ENCODE measurements at places on chromosomes 3 and 15.
A peak's percentile ranks its signal among the peaks of the same experiment; 100 is the strongest.

GRCh38 chr3:179729086-179729485 is 76.2 kb downstream of the USP13 start:
- DNase-seq: no peak

GRCh38 chr15:39672184-39672583 is 91.3 kb downstream of the THBS1 start:
- no peak for DNase-seq

- DNase-seq: no peak
Observed at GRCh38 chr3:149375501-149376196, 1.8 kb downstream of the TM4SF1 start.

GRCh38 chr3:102290241-102290640 is 144.6 kb upstream of the ZPLD1 start:
- DNase-seq: no peak

- no peak for DNase-seq
Observed at GRCh38 chr3:195532834-195533233, 10.3 kb downstream of the PPP1R2 start.

DNA sequence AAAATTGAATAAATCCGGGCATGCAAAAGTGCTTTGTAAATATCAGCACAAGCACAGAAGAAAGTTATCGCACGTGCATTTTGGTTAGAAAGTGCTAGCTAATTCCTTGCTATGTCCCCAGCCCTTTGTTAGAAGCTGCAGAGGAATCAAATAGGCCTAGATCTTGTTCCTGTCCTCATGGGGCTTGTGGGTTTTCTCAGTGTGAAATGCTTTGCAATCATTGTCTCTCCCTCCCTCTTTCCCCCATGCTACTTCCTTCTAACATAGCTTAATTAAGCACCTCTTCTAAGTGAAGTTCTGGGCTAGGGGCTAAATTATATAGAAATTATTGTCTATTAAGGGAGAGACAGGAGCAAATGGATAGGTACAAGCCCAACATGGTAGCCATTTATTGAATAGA is 271.7 kb downstream of the RPLP1 start:
- no peak for DNase-seq

DNA sequence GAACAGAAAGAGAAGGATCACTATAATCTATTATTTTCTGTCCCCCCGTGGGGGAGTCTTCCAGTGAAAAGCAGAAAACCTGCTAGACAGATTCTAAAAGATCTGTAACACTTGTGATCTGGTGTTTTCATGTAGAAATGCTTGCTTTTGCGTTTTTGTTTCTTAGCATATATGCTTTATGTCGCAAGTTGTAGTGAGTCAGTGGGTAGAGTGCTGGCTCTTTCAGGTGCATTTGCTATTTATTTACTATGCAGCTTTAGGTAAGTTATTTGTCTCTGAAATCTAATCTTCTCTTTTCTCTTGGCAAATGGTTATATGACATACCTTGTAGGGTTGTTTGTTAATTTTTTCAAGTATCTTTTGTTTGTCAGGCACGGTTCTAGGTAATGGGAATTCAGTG is 9.4 kb downstream of the AKAP13 start:
- DNase-seq: no peak

DNA sequence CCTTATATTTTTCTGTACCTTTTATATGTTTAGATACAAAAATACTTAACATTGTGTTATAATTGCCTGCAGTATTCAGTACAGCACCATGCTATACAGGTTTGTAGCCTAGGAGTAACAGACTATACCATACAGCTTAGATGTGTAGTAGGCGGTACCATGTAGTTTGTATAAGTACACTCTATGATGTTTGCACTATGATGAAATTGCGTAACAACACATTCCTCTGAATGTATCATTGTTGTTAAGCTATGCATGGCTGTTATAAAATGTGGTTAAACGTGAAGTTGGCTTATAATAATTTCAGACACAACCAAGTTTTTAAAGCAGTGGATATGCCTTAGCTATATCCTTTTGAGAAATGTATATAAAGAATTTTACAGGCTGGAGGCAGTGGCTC is 328.3 kb downstream of the PLCL2 start:
- DNase-seq: no peak

DNA sequence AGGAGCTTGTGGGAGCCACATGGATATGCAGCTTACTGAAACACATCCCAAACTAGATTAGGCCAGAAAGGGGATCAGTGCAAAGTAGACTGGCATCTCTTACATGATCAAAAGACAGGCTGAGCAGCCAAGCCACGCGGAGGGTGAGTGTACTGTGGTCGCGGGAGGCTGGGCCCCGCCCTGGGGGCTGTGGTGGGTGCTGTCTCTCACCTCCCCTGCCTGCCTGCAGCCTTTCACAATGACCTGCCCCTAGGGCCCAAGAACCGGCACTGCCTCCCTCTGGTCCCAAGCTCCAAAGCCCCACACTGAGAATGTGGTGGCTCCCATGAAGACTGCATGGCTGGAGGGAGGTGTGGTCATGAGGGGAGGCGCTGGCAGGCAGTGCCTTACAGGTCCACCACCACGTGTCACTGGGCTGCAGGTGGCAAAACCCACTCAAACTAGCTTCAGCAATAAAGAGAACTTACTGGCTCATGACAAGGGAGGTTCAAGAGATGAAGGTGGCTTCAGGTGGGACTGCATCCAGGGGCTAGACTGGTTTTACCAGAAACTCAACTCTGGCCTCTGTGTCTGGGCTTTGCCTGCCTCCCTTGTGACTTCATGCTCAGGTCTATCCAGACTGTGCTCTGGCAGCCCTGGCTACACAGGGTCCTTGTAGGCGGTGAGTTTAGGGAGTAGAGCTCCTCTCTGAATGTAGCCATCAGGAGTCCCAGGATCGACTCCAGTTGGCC is 27.4 kb upstream of the PLXND1 start:
- DNase-seq: no peak

DNA sequence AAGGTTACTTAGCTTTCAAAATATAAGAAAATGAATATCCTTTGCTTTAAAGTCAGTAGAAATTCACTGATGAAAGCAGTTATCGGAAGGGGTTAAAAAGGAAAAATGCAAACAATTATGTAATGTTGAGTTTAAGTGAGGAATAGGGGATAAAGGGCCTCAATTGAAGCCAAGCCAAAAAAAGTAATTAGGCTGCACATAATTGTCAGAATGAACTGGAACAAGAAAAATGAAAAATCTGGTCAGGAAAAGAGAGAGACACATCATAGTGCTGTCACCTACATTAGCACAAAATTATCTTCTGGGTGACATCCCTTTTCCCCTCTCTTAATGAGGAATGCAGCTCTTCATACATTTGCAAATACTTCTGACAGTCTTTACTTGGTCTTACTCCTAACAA is 48.8 kb upstream of the PIK3R4 start:
- DNase-seq: no peak

- no peak for DNase-seq
Observed at GRCh38 chr3:111332488-111333080, 209.4 kb upstream of the CD96 start.

GRCh38 chr15:55774113-55774970 is 31.4 kb upstream of the PRTG start:
- DNase-seq: peak; percentile 11

DNA sequence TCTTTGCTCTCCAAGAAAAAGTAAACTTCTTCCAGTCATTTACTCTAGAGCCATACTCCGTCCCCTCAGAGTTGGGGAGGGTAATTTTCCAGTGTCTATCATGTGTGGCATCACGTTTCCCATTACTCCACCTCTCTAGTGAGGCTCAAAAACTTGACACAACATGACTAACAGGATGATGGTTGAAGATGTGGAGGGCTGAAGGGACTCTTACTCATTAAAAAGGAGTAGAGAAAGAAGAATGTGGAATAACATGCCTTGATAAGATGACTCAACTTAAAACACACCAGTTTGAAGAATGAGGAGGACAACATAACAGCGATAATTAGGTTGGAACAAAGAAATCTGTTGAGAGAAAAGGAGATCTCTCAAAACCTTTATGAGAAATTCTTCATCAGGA is 894.3 kb downstream of the OTOL1 start:
- no peak for DNase-seq

DNA sequence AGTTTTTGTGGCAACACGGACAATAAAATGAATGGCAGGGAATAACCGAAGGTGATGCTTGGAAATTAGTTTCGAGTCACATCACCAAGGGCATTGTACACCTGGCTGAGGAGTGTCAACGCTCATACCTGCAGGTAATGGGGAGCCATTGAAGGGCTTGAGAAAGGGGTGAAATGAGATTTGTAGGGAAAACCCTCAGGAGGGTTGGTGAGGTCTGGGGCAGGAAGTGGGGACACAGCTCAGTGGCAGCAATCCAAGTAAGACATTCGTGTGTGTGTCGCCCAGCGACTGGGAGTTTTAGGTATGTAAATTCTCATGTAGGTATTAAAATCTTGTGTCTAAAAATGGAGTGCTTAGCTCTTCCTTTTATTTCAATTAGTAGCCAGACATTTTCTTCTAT is 14.3 kb downstream of the PARP14 start:
- no peak for DNase-seq

DNA sequence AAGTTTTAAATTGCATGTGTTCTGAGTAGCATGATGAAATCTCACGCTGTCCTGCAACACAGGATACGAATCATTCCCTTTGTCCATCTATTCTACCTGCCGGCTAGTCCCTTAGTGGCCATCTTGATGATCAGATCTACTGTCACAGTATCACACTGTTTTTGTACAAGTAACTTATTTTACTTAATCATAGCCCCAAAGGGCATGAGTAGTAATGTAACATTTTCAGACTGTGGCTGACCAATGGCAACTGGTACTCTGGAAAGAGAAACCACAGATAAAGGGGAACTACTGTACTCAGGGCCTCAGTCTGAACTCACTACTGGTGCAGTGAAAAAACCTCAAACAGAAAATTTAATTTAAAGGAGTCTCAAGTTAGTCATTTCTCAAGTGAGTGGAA is 127.3 kb upstream of the MRPL3 start:
- no peak for DNase-seq

DNA sequence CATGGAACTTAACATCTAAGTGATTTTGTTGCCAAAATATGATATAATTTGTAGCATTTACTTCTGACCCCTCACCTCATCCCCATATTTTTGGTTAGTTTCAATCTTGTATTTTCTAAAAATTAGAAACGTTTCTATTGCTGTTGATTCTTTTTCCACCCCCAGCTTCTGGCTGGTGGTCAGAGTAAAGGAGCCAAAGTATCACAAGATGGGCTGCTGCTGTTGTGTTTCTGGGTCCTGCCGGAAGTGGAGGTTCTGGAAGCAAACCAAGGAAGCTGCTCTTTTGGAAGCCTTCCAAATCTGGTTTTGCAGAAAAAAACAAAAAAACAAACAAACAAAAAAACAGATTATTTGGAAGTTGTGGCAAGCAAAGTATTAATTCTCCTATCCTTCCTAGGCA is 221.1 kb upstream of the P2RY1 start:
- no peak for DNase-seq

- no peak for DNase-seq
Observed at GRCh38 chr3:192850451-192850981, 67.1 kb downstream of the MB21D2 start.

GRCh38 chr3:17310983-17311382 is 426.2 kb downstream of the PLCL2 start:
- DNase-seq: no peak

GRCh38 chr3:7957024-7957423 is 544.6 kb upstream of the LMCD1 start:
- DNase-seq: no peak

DNA sequence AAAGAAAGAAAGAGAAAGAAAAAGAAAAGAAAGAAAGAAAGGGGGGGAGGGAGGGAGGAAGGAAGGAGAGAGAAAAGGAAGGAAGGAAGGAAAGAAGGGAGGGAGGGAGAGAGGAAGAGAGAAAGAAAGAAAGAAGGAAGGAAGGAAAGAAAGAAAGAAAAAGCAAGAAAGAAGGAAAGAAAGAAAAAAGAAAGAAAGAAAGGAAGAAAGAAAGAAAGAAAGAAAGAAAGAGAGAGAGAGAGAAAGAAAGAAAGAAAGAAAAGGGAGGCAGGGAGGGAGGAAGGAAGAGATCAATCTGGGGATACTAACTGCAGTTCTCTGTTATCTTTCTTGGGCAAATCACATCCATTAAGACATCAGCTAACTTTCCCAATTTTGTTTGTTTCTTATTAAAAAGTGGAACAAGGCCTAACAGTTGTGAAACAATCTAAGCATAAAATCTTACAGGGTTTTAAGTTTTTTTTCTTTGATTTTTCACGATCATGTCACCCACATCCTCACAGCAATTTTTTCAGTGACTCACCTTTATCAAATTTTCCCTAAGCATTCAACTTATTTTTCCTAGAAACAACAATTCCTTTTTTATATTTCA is 36.8 kb downstream of the TBC1D2B start:
- no peak for DNase-seq

- DNase-seq: no peak
Observed at GRCh38 chr3:71064291-71064955, 519.1 kb downstream of the FOXP1 start.

DNA sequence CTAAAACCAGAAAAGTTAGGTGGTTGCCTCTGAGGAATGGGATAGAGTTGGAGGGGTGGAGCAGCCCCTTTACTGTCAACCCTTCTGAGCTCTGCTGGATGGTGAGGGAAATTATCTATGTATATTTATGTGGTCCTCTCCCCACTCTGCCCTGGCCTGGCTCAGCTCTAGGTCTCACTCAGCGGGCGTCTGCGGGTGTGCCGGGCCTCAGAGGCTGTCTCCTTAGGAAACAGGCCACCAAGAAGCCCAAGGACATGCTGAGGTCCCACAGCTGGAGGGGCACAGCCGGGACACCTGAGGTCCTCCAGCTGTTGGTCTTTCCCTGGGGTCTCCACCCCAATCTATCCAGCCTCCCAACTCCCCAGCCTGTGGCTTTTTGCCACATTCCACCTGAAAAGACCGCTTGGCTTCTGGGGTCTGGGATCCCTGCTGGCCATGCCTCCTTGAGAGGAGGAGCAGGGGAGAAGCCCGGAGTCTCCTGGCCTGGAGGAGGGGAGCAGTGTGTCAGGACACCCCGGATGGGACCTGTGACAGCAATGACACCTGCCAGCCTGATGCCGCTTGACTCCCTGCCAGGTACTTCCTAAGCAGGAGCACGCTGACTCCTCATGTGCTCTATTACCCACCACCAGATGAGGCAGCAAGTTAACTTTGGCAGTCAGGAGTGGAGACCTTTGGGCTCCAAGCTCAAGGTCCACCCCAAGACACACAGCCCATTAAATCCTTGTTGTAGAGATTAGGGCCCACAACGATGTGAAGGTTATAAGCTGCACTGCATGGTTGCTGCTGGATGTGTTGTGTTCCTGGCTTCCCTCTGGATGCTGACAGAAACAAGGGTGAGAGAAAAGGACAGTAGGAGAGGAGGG is at the start of gene SLC28A1:
SLC28A1 (plus strand) TSS at position 747 of the 866 bp plus-strand sequence. CDS start 3,099 bp downstream, outside the sequence.
- DNase-seq: no peak

All from NCI-H1436 (cell line).